ENCODE measurements at places on chromosomes 4 and X.
A peak's percentile ranks its signal among the peaks of the same experiment; 100 is the strongest.

GRCh38 chr4:170805352-170805751 is 715.6 kb upstream of the AADAT start:
- DNase-seq, result no peak

- DNase-seq, result no peak
Observed at GRCh38 chrX:63958134-63958865, 173.3 kb upstream of the ARHGEF9 start.

- peak; percentile 80 for DNase-seq
Observed at GRCh38 chr4:147943159-147943638, 211.3 kb downstream of the ARHGAP10 start.

- peak; percentile 95 for DNase-seq
Observed at GRCh38 chr4:139978692-139979091, 175.3 kb downstream of the MAML3 start.

DNA sequence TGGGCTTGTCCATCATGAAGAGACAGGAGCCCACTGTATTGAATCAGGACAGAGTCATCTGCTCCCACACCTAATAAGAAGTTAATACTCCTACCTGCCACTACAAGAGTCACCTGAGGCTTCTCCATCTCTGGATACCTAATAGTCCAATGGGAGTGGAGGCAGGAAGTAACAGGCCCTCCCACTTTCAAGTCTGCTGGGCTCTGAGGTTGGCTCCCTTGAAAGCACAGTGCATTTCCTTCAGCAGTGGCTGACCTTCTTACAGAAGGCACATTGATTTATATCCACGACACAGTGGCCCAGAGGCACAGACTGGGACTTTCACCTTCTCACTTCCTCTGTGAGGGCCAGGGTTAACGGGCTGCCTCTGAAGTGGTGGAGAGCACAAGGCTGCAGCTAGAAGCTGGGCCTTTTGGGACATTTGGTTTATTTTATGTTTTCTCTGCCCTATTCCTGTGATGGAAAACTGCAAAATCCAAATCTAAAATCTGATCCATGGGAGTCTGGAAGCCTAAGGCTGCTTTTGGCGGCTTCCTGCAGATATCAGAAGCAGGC is 38.1 kb downstream of the FRG2 start:
- no peak for DNase-seq

DNA sequence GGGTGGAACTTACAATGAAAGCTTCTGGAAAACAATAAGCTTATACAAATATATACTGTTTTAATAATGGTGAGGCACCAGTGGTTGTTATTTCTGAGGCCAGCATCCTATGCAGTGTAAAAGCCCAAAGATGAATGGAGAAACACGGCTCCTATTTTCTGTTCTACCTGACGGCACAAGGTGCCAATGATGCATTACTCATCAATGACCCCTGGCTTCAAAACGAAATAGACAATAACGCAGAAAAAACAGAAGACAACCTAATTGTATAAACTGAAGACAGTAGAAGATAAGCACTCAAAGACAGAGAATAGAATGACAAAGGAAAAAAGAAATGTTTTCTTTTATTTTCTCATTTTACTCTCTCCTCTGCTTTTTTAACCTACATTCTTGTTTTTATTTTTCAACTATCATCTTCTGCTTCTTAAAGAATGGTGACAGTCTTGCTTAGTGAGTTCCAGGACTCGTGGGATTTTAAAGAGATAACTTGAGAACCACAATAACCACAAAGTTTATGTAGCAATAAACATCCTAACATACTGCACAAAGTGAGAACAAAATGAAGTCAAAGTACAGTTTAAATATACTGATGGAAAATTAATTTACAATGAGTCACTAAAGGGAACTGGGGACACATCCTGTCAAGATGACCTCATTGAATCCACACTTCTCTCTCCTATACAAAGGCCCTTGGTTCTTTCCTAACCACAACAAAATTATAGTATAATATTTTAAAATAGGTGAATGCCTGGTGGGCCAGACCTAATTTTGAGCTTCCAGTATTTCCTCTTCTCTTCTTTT is 169.8 kb downstream of the BTC start:
- DNase-seq, result peak; percentile 92

DNA sequence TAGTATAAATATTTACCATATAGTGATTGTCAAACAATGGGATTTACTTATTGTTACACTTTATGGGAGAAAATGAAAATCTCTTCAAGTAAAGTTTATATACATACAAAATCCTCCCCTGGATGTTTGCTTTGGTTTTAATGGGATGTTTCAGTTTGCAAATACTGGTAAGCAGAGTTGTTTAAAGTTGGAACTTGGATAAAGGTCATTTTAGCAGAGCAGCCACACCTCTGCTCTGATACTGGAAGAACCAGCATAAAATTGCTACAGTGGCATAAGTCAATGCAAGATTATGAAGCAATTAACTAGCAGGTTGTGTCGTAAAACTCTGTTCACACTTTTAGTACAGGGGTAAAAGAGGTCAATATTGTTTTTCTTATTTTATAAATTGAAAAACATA is 101.2 kb downstream of the TRAPPC11 start:
- DNase-seq, result no peak

DNA sequence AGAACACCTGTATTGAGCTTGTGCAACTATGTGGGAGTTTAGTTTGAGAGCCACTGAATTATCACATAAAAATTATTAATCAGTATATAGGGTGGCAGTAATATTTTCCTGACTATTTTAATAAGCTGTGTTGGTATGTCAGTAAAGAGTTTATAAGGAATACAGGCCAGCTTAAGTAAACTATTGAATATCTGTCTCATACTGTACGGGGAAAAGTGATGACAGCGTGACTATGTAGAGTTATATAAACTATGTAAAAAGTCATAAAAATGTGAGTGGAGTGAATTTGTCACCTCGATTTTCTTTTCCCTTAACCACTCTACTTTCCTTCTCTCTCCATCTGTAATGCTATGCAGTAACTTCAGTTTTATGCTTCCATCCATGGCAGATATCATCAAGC is 250.2 kb downstream of the BMPR1B start:
- DNase-seq, result no peak

DNA sequence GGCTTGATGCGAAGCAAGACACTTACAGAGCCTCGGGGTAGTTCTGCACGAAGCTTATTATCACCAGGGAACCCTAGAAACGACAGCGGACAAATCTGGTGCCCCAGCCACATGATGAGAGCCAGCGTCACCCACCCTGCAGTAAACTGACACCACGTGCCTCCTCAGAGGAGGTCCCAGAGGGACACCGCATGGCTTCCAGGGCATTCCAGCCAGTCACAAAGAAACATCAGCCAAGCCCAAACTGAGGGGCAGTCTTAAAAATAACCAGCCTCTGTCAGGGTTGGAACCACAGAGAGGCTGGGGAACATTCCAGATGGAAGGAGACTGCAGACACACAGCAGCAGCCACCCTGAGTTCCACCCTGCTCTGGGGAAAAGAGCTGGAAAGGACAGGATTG is 36.6 kb upstream of the HGFAC start:
- DNase-seq, result no peak

DNA sequence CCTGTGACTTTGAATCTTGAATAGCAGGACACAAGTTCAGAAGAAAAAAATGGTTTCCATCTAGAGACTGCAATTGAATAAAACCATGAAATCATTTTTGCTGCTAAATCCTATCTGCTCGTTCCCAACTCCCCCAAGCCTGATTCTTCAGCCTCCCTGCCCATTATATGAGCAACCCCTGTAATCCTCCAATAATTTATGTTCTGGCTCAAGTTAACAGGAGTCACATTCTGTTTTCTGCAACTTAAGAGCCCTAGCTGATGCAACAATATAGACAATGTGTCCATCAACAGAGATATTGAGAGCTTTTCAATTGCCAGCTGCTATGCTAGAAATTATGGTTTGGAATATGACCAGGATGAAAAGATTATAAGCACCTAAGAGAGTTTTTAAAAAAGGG is 84.1 kb downstream of the LDB2 start:
- no peak for DNase-seq

DNA sequence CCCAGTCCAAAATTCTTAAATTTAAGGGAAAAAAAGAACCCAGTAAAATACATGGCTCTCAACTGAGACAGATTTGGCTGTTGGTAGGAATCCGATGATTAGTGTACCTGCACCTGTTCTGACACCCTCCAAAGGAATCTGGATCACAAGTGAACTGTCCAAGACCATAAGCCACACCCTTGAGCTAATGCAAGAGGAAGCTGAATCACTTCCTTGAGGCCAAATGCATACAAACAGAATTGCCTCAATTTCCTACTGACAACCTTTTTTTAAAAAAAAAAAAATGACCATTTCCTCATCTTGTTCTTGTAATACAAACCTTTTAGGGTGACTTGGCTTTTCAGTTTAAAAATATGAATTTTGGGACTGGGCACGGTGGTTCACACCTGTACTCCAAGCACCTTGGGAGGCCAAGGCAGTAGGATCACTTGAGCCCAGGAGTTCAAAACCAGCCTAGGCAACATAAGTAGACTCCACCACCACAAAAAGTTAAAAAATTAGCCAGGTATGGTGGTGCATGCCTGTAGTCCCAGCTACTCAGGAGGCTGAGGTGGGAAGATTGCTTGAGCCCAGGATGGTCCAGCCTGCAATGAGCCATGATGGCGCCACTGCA is 10.7 kb upstream of the FBXL5 start:
- DNase-seq, result peak; percentile 93

- no peak for DNase-seq
Observed at GRCh38 chr4:2482192-2482591, 13.3 kb downstream of the RNF4 start.

DNA sequence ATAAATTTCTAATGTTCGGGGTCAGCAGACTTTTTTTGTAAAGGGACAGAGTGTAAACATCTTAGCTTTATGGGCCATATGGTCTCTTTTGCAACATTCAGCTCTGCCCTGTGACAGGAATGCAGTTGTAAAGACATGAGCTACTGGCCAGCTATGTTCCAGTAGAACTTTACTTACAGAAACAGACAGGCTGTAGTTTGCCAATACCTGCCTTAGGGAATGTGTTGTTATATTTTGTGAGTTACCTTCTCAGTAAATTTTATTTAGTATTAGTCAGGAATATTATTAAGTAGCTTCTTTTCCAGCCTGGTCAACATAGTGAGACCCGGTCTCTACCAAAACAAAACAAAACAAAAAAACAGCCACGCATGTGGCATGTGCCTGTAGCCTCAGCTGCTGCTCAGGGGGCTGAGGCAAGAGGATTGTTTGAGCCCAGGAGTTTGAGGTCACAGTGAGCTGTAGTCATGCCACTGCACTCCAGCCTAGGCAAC is 48.7 kb downstream of the HTT start:
- no peak for DNase-seq

DNA sequence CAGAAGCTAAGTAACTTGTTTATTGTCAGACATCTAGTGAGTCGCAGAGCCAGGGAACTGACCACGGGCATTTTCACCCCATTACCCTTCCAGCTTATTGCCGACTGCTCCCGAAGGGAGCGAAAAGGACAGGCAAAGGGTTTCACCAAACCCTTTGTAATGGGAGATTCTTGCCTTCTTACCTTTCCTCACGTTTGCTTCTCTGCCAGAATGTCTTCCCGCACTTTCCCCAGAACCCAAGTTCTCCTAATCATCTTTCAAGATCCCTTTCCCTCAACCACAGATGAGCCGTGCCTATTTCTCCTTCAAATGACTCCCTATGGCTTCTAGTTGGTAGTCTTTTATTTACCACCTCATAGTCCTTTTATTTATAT is 520 bp upstream of the SRP72 start:
- DNase-seq, result no peak

DNA sequence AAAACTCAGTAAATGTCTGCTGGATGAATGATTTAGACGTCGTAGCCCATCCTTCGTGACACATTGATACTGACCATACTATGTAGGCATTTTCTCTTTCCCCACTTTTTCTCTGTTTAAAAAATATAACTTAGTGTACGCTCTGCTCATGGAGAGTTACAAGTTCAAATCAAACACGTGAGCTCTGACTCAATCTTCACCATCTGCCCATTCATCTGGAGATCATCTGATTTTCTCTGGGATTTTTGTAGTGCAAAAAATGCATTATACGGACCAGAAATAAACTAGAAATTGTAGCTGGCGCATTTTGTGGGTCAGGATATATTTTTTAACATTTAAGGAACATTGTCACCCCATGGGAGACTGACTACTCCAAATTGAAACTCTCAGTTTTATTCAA is 124.7 kb upstream of the FAM9B start:
- DNase-seq, result no peak

DNA sequence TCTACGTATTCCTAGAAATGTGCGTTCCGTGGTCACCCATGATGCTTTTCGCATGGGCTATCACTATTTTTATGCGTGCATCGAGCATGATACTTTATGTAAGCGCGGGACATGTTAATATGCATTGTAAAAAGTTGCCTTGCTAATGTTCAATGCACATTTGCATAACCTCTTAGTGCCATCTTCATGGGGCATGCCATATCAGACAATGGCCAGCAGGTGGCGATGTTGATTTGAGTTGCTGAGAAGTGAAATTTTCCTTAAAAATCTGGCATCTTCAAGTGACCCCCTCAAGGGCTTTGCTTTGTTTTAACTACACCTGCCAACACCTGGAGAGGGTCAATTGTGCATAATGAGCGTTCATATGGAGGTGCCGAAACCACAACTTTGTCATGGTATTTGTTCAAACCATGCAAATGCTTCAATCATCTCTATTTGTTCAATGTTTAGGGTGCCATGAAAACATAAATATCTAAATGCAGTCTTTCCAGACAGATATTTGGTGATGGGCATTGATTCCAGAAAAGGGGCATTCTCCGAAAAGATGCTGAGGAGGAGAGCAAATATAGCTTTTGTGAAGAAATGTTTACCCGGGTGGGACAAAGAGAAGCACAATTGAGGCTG is 833.9 kb upstream of the PRKX start:
- peak; percentile 8 for DNase-seq

DNA sequence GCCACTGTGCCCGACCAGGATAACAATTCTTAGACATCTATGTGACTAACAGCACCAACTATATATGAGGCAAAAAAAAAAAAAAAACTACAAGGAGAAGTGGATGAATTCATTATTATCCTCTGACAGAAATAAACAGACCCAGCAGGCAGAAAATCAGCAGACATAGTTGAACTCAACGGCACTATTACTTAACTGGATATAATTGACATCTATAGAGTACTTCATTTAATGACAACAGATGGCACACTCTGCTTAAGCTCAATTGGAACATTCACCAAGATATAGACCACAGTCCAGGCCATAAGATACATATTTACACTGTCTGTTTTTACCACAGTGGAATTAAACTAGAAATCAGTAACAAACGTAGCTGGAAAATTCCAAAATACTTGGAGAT is 13.3 kb downstream of the CLDN22 start:
- DNase-seq, result no peak

GRCh38 chrX:8484360-8484949 is 19.8 kb downstream of the VCX3B start:
- DNase-seq, result no peak

DNA sequence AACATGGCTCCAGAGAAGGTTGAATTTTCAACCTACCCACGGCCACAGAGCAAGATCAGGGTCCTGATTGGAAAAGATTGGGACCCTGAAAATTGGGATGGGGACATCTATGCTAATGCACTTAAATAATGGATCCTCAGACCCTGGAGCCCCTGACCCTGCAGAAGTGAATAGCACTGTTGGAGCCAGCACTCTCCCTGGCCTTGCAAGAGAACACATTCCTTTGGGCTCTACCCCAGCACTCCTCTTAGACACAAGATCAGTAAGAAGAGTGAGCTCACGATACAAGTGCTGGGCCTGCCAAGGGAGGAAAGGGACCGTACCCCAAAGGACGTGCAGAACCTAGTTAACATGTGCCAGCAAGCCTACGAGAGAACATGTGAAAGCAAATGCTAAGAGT is 19.9 kb downstream of the CXCL13 start:
- no peak for DNase-seq

- DNase-seq, result peak; percentile 53
Observed at GRCh38 chr4:1763550-1764080, 29.5 kb upstream of the FGFR3 start.

GRCh38 chr4:99878604-99879003 is 15.6 kb downstream of the LAMTOR3 start:
- no peak for DNase-seq
